Type B pancreatic cell (in vitro differentiated cells): ENCODE measurements at places on chromosomes 12 and 14. TPM values are rescaled to one million over a fixed set of nuclear protein-coding genes. Genes with fewer than 3 reads are reported as not detected.

GRCh38 chr14:67413806-67414769, 2.1 kb upstream of the PLEK2 start:
- no peak for DNase-seq

DNA sequence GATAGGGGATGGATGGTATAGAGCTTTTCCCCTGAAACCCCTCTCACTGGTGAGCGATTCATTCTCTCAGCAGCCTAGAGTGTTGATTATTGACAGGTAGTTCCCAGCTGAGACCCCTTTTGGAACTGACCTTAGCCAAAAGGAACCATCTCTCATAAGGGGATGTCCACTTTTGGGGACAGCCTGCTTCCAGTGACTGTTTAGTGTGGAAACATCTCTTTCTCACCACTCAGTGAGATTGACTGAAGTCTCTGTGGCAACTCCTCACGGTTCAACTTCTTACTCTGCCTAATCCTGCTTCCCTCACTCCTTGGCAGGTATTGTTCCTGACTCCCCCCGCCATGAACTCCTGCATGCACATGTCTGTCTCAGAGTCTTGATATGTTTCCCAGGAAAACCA, 529.2 kb upstream of the ATP2B1 start:
- no peak for DNase-seq

GRCh38 chr14:68543516-68543915, 249.4 kb downstream of the ZFP36L1 start:
- DNase-seq: no peak

DNA sequence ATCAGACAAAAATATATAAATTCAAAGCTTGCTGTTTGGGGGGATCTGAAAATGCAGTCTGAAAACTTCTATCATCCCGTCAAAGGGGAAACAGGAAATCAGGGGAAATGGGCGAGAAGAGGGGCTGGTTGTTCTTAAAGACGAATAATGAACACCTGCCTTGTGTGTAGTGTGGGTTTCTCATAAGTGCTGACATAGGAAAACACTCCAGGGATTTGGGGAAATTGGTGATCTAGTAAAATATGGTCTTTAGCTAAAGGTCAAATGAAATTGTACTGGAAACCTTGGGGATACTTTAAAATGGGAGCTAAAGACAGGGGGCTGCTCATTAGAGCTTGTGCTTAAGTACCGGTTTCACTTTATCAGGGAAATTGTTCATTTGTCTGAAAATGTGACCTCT, 39.6 kb upstream of the PIK3C2G start:
- DNase-seq: no peak

DNA sequence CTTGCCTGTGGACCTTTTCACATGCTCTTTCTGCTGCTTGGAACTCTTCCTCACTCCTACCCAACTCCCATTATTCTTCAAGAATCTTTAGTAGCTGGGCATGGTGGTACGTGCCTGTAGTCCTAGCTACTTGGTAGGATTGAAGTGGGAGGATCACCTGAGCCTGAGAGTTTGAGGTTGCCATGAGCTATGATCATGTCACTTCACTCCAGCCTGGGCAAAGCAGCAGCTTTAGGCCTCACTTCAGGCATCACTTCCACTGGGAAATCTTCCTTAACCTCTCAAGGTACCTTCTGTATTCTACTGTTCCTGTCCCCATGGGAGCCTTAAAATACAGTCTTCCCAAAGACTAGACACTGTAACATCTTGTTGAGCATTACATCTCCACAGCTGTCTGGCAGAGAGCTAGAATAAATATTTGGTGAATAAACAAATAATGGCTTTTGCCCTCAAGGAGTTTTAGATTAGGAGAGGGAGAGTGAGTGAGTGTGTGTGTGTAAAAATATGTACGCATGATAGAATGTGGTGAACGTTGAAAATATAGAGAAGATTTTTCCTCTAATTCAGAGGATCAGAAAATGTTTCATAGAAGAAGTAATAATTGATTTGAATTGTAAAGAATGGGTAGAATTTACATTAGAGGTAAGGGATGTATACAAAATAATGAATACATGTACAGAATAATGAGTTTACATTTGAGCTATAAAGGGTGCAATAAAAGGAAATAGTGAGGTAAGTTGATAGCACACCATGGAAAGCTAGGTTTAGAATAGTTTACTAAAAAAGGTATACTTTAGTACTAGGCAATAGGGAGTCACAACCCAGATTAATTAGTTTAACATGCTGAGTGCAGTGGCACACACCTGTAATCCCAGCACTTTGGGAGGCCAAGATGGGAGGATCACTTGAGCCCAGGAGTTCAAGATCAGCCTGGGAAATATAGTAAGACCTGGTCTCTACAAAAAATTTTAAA, 29.2 kb upstream of the BMAL2 start:
- no peak for DNase-seq

NOVA1 gene
- 8.8 and 22.6 TPM in 2 replicates for total RNA-seq

- no peak for DNase-seq
Measured at GRCh38 chr12:122886851-122887818, 8.8 kb downstream of the VPS37B start.

FAM181A gene
- 1.2 TPM in 1 of 2 replicates, not detected in the other for total RNA-seq

DNA sequence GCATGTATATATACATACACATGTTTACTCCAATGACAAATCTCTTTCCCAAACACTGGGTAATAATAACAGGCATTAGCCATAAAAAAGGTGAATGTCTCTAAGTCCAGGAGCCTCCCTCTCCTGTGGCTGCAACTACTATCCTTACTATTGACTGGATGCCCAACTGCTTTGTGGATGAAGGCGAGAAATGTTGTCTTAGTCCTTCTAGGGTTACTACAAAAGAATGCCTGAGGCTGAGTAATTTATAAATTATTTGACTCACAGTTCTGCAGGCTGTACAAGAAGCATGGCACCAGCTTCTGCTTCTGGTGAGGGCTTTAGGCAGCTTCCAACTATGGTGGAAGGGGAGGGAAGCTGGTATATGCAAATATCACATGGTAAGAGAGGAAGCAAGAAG, 366.0 kb upstream of the DDHD1 start:
- DNase-seq: no peak

GRCh38 chr12:89334548-89335169, 17.6 kb downstream of the DUSP6 start:
- DNase-seq: no peak
